ENCODE measurements at places on chromosomes 3 and 15. TPM values are rescaled to one million over a fixed set of nuclear protein-coding genes. Genes with fewer than 3 reads are reported as not detected.

DNA sequence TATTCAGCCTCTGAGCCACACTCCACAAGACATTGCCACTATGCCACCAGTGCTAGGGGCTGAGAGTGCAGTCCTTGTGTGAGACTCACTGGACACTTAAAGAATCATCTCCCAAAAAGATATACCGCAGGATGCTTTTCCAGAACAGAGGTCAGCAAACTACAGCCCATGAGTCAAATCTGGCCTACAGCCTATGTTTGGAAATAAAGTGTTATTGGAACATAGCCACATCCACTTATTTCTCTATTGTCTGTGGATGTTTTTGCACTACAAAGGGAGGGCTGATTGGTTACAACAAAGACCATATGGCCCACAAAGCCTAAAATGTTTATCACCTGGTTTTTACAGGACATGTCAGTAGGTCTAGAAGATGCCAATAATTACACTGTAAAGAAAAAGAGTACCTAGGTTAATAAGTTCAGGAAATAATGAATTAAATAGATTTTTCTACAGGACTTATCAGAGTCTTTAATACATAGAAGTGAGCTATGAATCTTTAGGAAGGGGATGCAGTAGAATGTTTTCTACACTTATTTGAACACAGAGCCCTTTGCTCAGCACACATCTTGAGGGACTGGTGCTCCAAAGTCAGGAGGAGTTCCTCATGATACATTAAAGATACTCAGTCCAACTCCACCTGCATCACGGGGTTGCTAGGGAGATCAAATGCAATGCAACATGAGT lies 26.3 kb downstream of the SRGAP3 start:
- no peak overlapping the region for H3K4me3 ChIP-seq
- peaks cover 11% of the 10 kb centered on the region for H3K4me1 ChIP-seq
- H3K27ac ChIP-seq, result no peak overlapping the region
- DNase-seq, result no peak
- no peaks in the 10 kb centered on the region for H3K36me3 ChIP-seq
- H3K27me3 ChIP-seq, result no peaks in the 10 kb centered on the region

DNA sequence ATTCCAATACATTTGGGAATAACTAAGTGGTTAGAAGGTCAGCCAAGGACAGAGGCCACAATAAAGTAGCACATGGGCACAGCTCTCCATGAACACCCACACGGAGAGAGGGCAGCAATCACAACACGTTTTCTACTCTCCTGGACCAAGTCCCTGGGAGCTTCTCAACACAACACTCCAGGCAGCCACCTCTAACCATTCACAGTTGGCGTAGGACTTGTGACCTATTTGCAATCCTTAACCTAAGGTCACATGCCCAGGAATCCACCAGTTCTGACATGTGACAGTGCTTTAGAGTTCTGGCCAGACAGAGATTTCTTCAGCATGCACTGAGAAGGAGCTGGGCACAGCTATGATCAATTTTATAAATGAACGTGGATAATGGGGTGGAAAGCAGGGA lies 280.8 kb downstream of the SHQ1 start:
- no peaks in the 10 kb centered on the region for H3K36me3 ChIP-seq
- no peak overlapping the region for H3K4me3 ChIP-seq
- H3K27ac ChIP-seq, result no peak overlapping the region
- H3K4me1 ChIP-seq, result no peaks in the 10 kb centered on the region

DNA sequence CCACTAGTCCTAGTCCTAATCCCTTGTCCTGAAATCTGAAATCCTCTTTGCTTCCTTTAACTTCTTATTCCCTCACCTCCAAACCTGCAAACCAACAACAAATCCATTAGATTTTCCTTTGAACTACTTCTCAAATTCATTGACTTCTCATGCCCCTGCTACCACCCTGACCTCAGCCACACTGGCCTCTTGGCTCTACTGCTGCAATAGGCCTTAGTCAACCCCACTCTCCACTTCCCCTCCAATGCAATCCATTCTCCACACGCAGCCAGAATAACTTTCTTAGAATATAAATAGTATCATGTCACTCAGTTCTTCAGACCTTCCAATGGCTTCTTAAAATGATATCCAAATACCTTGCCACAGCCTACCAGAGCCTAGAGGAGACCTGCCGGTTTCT lies 131.1 kb upstream of the GADL1 start:
- H3K27ac ChIP-seq, result no peak overlapping the region
- H3K4me1 ChIP-seq, result no peaks in the 10 kb centered on the region
- no peaks in the 10 kb centered on the region for H3K27me3 ChIP-seq
- H3K36me3 ChIP-seq, result no peaks in the 10 kb centered on the region

DNA sequence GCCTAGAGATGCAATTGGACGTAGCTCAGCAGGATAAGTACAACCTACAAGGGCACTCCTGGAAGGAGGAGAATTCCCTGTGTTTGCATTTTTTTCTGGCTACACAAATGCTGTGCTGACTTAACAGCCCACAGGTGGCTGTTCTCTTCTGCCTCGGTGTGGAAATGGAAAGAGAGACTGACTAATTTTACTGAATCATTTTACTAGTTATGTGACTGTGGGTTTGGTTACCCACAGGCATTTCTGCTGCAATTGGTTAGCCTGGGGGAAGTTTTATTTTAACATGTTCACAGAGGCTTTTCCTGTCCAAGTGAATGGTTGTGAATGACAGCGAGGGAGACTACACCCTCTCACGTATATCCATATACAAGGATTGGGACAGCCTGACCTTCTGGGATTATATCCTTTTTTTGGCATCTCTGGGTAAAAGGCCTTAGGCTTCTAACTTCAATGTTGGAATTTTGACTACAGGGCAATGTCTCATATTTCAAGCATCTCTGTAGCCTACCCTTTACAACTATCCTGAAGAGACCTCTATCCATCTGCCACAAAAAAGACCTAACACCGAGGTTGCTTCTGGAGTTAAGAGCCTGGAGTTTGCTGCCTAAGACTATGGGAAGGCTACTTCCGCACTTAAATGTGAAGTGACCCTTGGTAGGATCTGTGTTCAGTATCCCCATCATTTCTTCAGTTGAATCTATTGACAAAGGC lies 67.2 kb upstream of the TP63 start:
- DNase-seq, result peak; percentile 82
- peaks cover 5% of the 10 kb centered on the region for H3K27me3 ChIP-seq
- no peak overlapping the region for H3K4me3 ChIP-seq
- H3K27ac ChIP-seq, result no peak overlapping the region

- H3K4me1 ChIP-seq, result no peaks in the 10 kb centered on the region
- DNase-seq, result no peak
- H3K27ac ChIP-seq, result no peak overlapping the region
- H3K27me3 ChIP-seq, result no peaks in the 10 kb centered on the region
These were observed 552.3 kb downstream of the NAALADL2 start for GRCh38 chr3:175411405-175411804.

- no peak overlapping the region for H3K4me3 ChIP-seq
- H3K36me3 ChIP-seq, result no peaks in the 10 kb centered on the region
- H3K27me3 ChIP-seq, result no peaks in the 10 kb centered on the region
- H3K27ac ChIP-seq, result no peak overlapping the region
- DNase-seq, result peak; percentile 26
These were observed 26.8 kb upstream of the CSTA start for GRCh38 chr3:122298239-122298638.

GRCh38 chr15:70486451-70487386 lies 276.6 kb downstream of the UACA start:
- H3K27me3 ChIP-seq, result peaks cover 40% of the 10 kb centered on the region
- peak; percentile 91 for DNase-seq
- H3K36me3 ChIP-seq, result no peaks in the 10 kb centered on the region
- peaks cover 43% of the 10 kb centered on the region for H3K4me1 ChIP-seq

GRCh38 chr3:63993653-63994079 lies 29.6 kb downstream of the PSMD6 start:
- H3K27me3 ChIP-seq, result no peaks in the 10 kb centered on the region
- no peak overlapping the region for H3K27ac ChIP-seq
- peaks cover 24% of the 10 kb centered on the region for H3K4me1 ChIP-seq

DNA sequence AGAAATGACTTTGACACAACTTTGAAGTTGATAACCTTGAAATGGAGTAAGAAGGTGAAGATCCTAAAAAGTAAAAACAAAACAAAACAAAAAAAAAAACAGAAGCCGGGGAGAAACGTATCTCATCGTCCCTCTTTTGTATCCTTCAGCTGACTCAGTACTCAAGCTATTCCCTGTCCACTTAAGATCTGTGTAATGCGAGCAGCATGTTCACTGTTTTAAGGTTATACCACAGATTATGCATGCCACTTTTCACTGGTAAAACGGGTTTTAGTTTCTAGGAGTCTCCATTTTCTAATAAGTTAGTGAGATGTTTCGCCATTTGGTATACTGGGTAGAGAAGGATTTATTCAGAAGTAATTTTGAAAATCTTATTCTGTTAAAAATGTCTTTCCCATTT lies 324.3 kb downstream of the FEZF2 start:
- DNase-seq, result no peak
- no peaks in the 10 kb centered on the region for H3K36me3 ChIP-seq
- H3K4me1 ChIP-seq, result no peaks in the 10 kb centered on the region
- no peaks in the 10 kb centered on the region for H3K27me3 ChIP-seq

- peaks cover 16% of the 10 kb centered on the region for H3K27me3 ChIP-seq
- no peak overlapping the region for H3K4me3 ChIP-seq
These were observed 36.5 kb downstream of the FSIP1 start for GRCh38 chr15:39746176-39746575.

- peaks cover 10% of the 10 kb centered on the region for H3K4me1 ChIP-seq
- H3K4me3 ChIP-seq, result no peak overlapping the region
- peak; percentile 61 for DNase-seq
- peaks cover 54% of the 10 kb centered on the region for H3K27me3 ChIP-seq
These were observed 183.8 kb upstream of the THRB start for GRCh38 chr3:24678421-24678865.

DNA sequence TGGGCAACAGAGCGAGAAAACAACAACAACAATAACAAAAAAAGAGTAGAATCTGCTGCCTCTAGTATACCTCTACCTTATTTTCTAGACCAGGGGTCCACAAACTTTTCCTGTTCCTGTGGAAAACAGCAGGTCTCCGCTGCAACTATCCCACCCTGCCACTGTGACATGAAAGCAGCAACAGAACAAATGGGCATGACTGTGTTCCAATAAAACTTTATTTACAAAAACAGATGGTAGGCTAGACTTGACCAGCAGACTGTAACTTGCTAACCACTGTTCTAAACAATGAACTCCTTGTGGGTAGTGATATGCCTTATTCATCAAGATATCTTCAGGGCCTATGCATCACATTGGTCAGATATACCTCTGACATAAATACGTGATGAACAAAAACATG lies 25.3 kb downstream of the POLQ start:
- no peak overlapping the region for H3K4me3 ChIP-seq
- H3K4me1 ChIP-seq, result no peaks in the 10 kb centered on the region
- H3K36me3 ChIP-seq, result peaks cover 59% of the 10 kb centered on the region
- H3K27ac ChIP-seq, result no peak overlapping the region

- H3K4me3 ChIP-seq, result no peak overlapping the region
- H3K27ac ChIP-seq, result no peak overlapping the region
- H3K27me3 ChIP-seq, result peaks cover 2% of the 10 kb centered on the region
- no peak for DNase-seq
- no peaks in the 10 kb centered on the region for H3K4me1 ChIP-seq
These were observed 63.8 kb upstream of the CGNL1 start for GRCh38 chr15:57312318-57313133.

GRCh38 chr15:46304321-46304720 lies 669.5 kb downstream of the SQOR start:
- peaks cover 3% of the 10 kb centered on the region for H3K27me3 ChIP-seq
- H3K36me3 ChIP-seq, result no peaks in the 10 kb centered on the region
- no peak overlapping the region for H3K27ac ChIP-seq
- H3K4me3 ChIP-seq, result no peak overlapping the region
- peak; percentile 32 for DNase-seq

DNA sequence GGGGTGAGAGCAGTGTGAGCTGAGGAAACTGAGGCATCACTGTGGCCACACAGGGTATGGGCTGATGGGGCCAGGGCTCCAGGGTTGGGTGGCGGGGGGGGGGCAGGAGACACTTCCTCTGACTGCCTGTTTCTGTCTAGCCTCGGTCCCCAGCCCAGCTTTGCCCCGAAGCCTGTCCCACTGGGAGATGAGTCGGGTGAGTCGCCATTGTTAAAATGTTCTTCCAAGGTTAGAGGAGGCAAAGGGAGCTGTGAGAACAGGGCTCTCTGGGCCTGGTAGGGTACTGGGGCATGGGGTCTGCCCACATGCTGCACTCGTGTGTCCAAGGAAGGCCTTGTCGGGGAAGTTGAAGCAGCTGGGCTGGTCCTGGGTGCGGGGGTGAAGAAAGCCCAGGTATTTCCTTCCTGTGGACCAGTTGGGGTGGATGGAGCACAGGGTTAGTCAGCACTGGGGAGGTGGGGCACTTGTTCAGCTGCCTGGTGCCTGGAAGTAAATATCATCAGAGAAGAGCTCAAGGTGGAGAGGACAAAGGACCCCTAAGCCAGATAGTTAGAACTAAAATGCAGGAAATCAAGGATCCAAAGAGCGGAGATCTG lies 8.3 kb upstream of the JMJD7 start:
- DNase-seq, result no peak
- no peak overlapping the region for H3K27ac ChIP-seq
- no peaks in the 10 kb centered on the region for H3K4me1 ChIP-seq
- no peak overlapping the region for H3K4me3 ChIP-seq
- peaks cover 14% of the 10 kb centered on the region for H3K36me3 ChIP-seq
- H3K27me3 ChIP-seq, result no peaks in the 10 kb centered on the region

- no peak for DNase-seq
- H3K4me1 ChIP-seq, result no peaks in the 10 kb centered on the region
- H3K4me3 ChIP-seq, result no peak overlapping the region
- H3K36me3 ChIP-seq, result no peaks in the 10 kb centered on the region
- H3K27ac ChIP-seq, result no peak overlapping the region
- H3K27me3 ChIP-seq, result peaks cover 3% of the 10 kb centered on the region
These were observed 40.5 kb downstream of the HCN4 start for GRCh38 chr15:73328149-73328820.

DNA sequence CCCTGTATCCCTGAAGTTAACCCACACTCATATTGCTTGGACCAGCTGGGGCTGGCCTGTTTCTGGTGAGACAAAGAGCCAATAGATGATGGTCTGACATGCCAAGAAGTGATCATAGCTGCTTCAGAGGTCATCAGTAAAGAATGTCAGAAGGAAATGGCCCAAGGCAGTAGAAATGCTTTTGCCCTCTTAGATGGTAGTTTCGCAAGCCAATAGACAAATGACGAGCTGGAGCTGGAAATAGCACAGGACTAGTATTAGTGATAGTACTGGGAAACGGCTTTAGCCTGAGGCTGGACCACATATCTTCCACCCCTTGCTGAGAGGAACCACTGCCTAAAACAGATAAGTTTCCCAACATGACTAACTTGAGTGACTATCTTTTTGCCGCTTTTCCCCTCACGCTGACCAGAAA lies 176.1 kb upstream of the THBS1 start:
- H3K27ac ChIP-seq, result no peak overlapping the region
- H3K36me3 ChIP-seq, result no peaks in the 10 kb centered on the region
- H3K27me3 ChIP-seq, result peaks cover 10% of the 10 kb centered on the region
- no peak overlapping the region for H3K4me3 ChIP-seq

DNA sequence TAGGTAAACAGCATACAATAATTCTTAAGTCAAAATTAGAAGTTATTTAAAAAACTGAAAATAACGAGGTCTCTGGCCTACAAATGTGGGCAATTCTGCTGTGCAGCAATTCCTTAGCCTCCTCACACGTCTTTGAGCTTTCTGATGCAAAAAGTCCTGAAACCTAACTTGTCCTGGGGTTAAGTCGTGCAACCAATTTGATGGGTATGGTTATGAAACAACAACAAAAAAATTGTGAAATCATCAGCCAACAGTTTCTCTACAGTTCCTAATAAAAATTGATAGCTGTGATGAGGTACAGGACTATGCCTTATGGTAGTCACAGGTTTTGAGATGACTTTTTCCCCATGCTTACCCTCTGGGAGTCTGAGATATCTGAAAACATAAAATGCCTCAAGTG lies 6.5 kb upstream of the GLB1 start:
- H3K27ac ChIP-seq, result no peak overlapping the region
- H3K4me3 ChIP-seq, result no peak overlapping the region
- H3K4me1 ChIP-seq, result no peaks in the 10 kb centered on the region
- no peak for DNase-seq

Gene TGM5
- not detected for total RNA-seq

Gene TUSC7
- total RNA-seq, result not detected

Gene STAB1
- total RNA-seq, result 0.09 TPM

Gene SPESP1
- total RNA-seq, result 1.3 TPM

Measured in activated CD4-positive, alpha-beta T cell treated with anti-CD3 and anti-CD28 coated beads for 36 hours (primary cell).